HFFc6 (cell line): ENCODE measurements at places on chromosomes 6 and 20. TPM values are rescaled to one million over a fixed set of nuclear protein-coding genes. Genes with fewer than 3 reads are reported as not detected.

PACSIN1 gene
- total RNA-seq = not detected in 3 replicates

ANKRD66 gene
- total RNA-seq = not detected in 3 replicates

TSHZ2 gene
- total RNA-seq = not detected in 3 replicates

SLPI gene
- total RNA-seq = 0.66 TPM in 1 of 2 replicates, not detected in the other

PHACTR3 gene
- total RNA-seq = not detected in 3 replicates

RAET1G gene
- total RNA-seq = 0.87 to 1.1 TPM (median 0.94 TPM) in 3 replicates

NMBR gene
- 0.40 TPM in 1 of 3 replicates, not detected in the others for total RNA-seq

ACSS1 gene
- total RNA-seq = 0.44 to 1.4 TPM (median 0.88 TPM) in 3 replicates

SAPCD1 gene
- total RNA-seq = 1.2 to 1.7 TPM (median 1.4 TPM) in 3 replicates

REM1 gene
- total RNA-seq = not detected in 3 replicates

SNPH gene
- total RNA-seq = 12.0 to 14.8 TPM (median 13.0 TPM) in 3 replicates

NT5E gene
- 263 to 324 TPM (median 321 TPM) in 3 replicates for total RNA-seq

GHRH gene
- total RNA-seq = not detected in 3 replicates

ENPP3 gene
- 0.12 TPM in 1 of 3 replicates, not detected in the others for total RNA-seq

CLDN20 gene
- not detected in 3 replicates for total RNA-seq

GRCh38 chr6:87925373-87926060 lies 122.1 kb upstream of the SPACA1 start:
- DNase-seq = no peak

DNA sequence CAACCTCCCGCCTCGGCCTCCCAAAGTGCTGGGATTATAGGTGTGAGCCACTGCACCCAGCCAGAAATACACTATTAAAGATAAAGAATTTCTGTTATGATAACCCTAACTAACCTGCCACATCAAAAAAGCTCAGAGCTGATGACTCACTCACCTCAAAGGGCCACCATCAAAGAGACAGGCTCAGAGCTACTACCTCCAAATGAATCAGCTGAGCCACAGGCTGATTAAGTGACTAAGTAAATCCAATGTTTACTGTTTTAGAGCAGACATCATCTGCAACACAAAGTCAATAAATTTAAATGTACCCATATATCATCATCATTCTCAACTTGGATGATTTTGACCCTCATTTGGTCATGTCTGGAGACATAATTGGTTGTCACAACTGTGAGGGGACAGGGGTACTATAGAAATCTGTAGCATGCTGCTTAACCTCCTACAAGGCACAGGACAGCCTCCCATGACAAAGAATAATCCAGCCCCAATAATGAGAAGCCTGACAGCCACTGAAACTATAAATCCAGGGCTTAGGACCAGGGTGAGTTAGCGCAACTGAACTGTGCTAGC lies 106.5 kb downstream of the ATP9A start:
- DNase-seq = peak; percentile 74

GRCh38 chr6:108798670-108799353 lies 49.4 kb upstream of the ARMC2 start:
- DNase-seq = no peak

- no peak for DNase-seq
Observed at GRCh38 chr6:55979526-55979925, 104.1 kb upstream of the BMP5 start.

GRCh38 chr6:167699141-167699931 lies 127.4 kb upstream of the AFDN start:
- DNase-seq = no peak

GRCh38 chr6:44261581-44261980 lies 3.8 kb downstream of the NFKBIE start:
- no peak for DNase-seq

- no peak for DNase-seq
Observed at GRCh38 chr6:111971866-111972532, 81.9 kb upstream of the CCN6 start.

- no peak for DNase-seq
Observed at GRCh38 chr6:160519603-160520042, 144.5 kb downstream of the LPA start.

GRCh38 chr6:164195278-164195941 lies 780.9 kb downstream of the QKI start:
- DNase-seq = no peak

DNA sequence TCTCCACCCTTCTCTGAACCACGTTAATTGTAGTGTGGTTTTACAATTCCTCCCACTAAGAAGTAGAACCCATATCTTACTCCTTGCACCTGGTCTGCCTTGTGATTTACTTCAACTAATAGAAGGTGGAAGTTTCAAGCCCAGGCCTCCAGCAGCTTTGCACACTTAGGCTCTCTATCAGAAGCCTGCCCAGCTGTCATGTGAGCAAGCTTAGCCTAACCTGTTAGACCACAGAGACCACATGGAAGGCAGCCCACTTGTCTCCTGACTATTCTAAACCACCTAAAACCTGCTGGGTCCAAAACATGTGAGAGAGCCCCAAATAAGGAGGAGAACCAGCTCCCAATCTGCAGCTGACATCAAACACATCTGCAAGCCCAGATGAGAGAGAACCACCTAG lies 127.6 kb upstream of the BTBD3 start:
- DNase-seq = no peak

- DNase-seq = no peak
Observed at GRCh38 chr6:111087106-111087835, at the start of gene SLC16A10. TSS of gene SLC16A10 (plus strand) at chr6:111087503. CDS start at chr6:111087753, 250 bp downstream.

GRCh38 chr20:63735859-63736718 lies at the start of gene LIME1:
TSS of gene LIME1 (plus strand) at chr20:63736664. CDS start at chr20:63737550, 886 bp downstream.
- no peak for DNase-seq

DNA sequence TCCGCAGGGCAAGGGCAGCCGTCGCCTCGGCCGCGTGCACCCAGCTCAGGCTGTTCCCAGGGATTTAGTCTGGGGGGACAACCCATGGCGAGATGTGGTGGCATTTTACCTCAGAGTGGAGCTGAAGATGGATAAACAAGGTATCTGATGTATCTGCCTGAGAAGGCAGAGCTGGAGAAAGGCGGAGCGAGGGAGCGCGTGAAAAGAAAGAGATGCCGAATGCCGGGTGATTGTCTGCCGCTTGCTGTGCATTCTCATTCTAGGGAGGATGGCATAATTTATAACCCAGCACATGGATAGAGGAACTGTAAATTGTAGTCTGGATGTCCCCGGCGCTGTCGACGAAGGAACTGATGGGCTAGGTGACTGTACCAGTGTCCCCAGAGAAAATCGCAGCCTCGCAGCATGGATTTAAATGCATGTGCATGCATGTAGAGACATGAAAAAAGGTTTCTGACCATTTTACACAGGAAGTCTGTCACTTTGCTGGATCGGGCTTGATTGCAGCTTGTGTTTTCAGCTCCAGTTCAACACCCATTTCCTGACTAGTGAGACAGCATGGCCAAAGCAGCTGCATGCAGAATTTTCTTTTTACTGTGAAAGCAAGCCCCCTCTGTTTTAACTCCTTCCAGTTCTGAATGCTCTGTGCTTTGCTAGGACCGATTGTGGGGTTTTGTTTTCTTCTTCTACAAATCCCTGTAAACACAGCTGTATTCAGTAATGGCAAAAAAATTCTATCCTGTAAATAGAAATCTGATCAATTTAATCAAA lies 149.7 kb downstream of the PRL start:
- DNase-seq = peak; percentile 5

- DNase-seq = no peak
Observed at GRCh38 chr6:138417493-138418117, 13.6 kb downstream of the HEBP2 start.

DNA sequence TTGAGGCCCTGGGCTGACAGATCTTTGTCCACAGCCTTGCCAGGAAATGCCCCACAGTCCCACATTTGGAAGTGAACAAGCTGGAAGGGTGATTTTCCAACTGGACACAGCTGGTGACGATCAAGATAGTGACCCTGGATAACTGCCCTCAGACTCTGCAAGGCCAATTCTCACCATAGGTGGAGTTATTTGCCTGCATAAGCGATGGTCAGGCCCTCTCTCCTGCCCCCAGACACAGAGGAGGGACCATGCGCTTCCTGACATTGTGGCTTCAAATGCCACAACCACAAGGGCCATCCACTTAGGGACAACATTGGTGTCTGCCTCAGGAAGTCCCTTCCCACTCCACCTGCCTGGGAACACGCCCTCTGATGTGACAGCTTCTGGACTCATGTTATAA lies 96.0 kb downstream of the JPH2 start:
- DNase-seq = no peak

- DNase-seq = no peak
Observed at GRCh38 chr20:32235331-32236047, 27.8 kb downstream of the POFUT1 start.

DNA sequence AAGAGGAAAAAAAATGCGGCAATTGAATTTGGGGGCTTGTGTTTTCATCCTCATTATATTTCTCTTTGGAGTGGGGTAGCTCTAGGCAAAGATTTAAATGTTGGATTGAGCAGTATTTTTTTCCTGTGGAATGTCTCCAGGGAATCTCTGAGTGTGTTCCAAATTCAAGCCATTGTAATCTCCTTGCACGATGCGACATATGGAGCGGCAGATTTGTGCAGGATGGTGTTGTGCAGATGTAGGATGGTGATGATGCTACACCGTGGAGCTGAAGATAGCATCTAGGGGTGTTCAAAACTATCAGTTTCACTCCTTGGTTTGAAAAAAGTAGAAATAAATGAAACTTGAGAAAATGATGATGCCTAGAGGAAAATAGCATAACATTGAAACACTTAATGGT lies 777.5 kb upstream of the EPHA7 start:
- no peak for DNase-seq

DNA sequence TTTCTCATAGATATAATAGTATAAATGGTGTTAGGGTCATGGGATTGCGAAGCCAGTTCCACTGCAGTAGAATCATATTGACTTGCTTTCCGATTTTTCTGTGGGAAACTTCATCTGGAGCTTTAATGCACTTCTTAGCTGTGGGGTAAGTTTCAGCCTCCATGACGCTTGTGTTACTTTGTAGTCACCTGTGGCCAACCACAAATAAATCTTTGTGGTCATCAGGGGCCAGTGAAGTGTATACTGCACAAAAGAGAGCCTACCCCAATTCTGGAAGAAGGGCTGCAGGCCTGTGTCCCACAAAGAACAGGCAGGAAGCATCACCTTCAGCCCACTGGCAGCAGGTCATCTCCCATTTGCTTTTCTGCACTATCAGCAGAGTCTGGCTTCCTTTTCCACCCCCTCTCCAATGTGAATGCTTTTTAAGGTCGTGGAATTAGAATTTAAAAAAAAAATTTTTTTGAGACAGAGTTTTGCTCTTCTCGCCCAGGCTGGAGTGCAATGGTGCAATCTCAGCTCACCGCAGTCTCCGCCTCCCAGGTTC lies 32.0 kb downstream of the MTHFD1L start:
- no peak for DNase-seq

- DNase-seq = no peak
Observed at GRCh38 chr20:20366551-20366875, 1.4 kb upstream of the INSM1 start.

DNA sequence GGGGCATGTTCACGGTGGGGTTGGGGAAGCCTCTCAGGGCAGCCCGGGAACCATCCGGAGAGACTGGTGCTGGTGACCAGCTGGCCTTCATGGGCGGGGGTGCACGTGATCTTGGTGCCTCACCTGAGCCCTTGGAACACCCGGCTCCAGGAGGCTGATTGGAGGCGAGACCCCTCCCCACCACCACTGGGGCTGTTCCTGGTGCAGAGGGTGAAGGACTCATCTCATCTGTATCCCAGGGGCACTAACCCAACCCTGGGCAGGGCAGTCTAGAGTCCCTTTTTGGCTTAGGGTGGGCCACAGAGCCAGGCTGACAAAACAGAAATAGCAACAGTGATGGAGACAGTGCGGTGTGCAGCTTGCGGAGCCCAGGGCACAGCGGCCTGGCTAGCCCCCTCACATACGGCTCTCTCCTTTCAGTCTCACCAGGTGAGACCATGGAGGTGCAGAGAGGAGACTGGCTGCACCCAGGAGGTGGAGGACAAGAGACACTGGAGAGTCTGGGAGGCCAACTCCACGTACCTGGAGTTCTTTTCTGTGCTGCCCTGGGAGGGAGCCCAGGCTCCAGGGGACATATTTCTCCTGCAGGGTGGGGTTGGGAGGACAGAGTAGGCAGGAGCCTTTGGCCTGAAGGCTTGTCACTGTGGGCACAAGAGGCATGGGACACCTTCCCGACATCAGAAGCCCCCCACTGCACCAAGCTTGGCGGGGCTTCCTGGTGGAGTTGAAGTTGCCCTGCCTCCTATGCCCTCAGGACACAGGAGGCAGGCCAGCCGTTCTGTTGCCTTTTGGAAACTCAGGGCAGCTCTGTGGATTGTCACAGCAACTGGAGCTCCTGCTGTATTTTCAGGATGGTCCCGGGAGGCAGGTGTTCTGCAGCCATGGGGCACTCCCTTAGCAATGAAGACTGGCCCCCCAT lies 106.0 kb downstream of the SYCP2 start:
- no peak for DNase-seq

DNA sequence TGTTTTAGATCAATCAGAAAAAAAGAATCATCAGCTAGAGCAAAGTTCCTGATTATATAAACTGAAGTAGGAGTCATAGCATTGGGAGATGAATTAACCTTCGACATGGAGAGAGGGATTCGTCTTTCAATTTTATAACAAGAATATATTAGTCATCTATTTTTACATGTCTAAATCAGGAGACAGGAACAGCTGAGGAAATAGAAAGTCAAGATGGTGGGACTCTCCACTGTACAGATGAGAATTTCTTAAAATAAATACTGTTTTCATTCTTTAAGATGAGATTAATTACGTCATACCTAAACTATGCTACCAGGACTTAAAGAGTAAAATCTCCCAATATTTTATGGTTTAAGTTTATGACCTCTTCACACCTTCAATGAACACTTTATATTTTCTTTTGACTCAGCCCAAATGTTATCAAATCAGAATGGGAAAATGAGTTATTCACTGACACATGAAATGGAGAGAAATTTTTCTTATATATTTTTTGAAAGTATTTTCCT lies 1137.7 kb downstream of the EPHA7 start:
- no peak for DNase-seq

DNA sequence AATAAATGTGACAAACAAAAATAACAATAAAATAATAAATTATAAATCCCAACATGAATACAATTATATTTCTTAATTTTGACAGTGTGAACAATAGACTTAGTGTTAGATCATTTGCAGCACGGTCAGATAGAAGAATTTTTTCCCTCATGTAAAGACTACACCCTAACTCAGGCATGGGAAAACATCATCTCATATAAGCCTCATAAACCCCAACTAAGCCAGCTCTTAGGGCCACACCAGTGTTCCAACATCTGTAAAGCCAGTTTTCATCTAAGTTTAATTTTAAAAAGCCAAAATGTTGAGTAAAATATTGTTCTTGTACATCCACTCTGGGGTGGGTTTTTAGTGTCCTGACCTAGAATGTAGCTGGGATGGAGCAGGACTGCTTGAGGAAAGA lies 167.4 kb downstream of the QRSL1 start:
- DNase-seq = no peak

GRCh38 chr6:35895560-35895959 lies 25.3 kb downstream of the SRPK1 start:
- no peak for DNase-seq

DNA sequence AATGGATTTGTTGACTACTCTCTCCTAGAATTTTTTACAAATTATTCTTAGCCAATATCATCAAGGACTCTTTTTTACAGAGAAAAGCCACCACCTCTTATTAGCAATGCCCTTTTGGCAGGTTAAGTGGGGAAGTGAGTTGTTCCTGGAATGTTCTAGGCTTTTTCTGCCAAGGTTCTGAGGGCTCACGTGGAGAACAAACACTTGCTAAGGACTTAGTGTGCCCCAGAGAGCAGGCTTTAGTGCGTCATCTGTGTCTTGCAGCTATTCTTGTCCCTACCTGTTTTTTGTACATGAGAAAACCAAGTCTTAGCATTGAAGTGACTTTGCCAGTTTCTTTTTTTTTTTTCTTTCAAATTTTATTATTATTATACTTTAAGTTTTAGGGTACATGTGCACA lies 33.5 kb downstream of the CFAP61 start:
- DNase-seq = no peak
